ENCODE measurements at places on chromosomes 7 and 10. TPM values are rescaled to one million over a fixed set of nuclear protein-coding genes. Genes with fewer than 3 reads are reported as not detected.

- no peak for DNase-seq
Measured at GRCh38 chr7:97693586-97693985, 38.3 kb upstream of the TAC1 start.

GRCh38 chr7:73827567-73828106, 3.2 kb upstream of the CLDN4 start:
- DNase-seq = no peak

- DNase-seq = no peak
Measured at GRCh38 chr10:129954492-129955315, 9.4 kb downstream of the EBF3 start.

DNA sequence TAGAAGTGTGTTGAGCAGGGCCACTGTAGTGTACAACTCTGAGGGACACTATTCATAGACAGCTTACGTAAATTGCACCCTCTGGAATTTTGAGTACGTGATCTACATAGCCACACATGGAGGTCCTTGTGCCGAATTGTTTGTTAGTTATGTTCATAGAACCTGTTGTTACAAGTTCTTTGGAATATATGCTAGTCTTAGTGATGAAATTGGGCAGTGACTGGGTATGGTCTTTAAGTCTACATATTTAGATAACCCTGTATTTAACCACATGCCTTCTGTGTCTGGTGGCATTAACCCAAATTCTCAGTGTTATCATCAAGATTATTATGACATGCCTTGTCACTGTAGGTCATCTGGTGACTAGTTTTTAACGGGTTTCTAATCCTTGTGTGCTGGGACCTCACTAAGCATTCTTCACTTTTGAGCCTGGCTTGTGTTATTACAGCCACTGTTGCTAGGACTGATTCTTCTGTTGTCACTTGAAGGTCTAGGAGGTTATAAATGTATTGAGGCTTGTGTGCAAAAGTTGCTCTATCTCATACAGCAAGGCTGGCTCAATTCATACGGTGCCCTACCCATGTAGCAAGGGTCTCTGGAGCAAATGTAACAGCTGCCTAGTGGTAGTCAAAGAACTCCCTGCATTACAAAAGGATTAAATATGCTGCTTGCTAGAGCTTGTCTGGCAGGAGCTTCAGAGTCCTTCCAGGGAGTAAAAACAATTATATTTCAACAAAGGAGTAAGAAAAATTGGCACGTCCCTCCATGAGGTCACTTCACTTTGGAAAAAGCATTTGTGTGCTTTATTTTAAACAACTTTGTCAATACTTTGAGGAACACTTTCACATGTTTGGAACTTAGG, 65.4 kb downstream of the CDK14 start:
- no peak for DNase-seq

GRCh38 chr7:50542132-50542531, 23.1 kb downstream of the DDC start:
- no peak for DNase-seq

DNA sequence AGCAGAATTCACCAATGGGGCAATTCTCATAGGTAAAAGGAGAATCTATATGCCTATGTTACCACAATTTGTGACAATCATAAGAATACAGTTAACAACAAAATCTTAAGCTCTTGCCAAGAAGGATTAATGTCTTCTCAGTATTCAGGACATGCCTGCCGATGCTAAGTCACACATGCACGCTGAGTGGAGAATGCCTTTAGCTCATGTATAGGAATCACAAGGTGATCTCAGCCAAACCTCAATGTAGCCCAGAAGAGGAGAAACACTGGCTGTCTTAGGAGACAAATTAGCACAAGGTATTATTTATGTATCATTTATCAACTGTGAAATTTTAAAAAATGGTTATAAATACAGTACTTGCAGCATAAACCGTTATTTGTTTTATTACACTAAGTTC, 2.7 kb downstream of the HTR7 start:
- DNase-seq = no peak

- no peak for DNase-seq
Measured at GRCh38 chr10:114821915-114822443, 399 bp downstream of the FHIP2A start.

DNA sequence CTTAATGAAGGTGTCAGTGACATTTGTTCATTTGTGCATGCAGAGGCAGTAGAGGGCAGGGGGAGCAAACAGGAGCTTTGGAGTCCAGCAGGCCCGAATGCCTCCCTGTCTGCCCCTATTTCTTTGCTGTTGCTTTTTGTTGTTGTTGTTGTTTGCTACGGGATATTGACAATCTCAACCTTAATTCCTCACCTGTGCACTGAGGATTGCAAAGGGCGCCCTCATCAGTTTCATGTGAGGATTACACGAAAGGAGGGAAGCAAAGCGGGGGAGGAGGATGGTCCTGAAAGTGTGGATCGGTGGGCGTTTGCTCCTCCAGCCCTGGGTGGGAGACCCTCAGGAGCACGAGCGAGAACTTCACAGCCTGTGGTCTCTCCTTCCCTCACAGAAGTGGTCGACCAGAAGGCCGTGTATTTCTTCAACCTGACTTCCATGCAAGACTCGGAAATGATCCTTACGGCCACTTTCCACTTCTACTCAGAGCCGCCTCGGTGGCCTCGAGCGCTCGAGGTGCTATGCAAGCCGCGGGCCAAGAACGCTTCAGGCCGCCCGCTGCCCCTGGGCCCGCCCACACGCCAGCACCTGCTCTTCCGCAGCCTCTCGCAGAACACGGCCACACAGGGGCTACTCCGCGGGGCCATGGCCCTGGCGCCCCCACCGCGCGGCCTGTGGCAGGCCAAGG, 9.6 kb downstream of the GDF10 start:
- DNase-seq = no peak

DNA sequence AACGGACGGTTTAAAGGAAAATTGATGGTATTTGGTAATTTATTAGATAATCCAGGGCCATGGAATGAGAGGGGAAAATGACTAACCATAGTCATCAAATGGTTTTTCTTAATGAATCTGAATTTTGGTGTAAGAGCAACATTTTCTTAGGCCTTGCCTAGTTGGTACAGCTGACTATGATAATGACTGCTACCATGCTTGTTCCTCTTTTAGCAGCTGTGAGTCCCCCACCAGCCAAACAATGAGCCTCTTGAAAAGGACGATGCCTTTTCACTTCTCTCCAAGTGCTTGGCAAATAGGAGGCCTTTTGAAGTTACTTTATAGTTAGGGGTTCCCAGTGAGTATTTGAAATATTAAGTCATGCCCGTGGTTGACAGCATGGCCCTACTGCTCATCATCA, 53.0 kb downstream of the TRUB1 start:
- no peak for DNase-seq

DNA sequence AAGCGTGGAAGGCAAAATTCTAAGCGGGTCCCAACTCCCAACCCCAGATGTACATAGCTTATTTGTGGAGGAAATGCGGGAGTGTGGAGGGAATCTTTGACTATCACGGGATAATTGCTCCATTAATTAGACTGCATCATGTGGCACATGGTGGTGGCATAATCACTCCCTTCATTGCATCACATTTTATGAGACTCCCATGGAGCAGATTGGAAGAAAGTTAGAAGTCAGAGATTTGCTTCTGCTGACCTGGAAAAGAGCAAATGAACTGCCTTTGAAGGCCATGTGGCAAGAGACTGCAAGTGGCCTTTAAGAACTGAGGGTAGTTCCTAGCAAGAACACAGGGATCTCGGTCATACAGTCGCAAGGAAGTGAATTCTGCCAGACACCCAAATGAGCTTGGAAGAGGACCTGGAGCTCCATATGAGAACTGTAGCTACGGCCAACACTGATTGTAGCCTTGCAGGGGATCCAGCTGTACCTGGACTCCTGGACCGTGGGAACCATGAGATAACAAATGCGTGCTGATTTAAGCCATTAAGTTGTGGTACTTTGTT, 37.1 kb upstream of the ITGB1 start:
- no peak for DNase-seq

DNA sequence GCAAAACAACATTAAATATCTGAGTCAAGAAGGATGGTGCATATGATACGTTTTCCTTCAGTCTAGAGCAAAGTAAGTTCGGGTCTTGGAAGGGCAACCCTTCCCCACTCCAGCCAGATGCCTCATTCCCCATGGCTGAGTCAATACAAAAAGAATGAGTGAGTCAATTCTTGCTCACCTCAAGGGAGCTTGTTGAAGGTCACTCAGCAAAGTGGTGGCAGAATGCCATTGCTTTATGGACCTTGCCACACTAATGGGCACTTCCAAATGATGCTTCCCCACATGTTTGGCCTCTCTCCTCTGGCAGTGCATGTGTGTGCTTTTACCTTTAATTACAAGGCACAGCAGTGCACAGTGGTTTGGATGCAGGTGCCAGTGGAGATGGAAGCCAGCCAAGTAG, 296.5 kb downstream of the SORCS3 start:
- peak; percentile 14 for DNase-seq

GRCh38 chr7:127870231-127870907, 160.9 kb downstream of the LRRC4 start:
- no peak for DNase-seq

DNA sequence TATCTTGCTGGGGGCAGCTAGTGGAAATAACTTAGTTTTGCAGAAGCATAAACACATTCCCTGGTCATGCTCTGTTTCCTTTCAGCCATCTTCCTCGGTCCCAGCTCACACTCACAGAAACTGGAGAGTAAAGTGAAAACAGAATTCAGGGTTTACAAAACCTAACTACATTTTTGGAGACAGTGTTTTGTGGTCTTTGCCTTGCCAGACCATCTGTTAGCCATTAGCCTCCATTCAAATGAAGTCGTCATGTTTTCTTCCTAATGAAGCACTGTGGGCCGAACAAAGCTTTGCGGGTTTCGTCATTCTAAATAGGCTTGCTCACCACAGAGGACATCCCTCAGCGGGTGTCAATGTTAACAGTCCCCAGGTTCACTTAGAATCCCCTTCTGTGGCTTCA, 214.6 kb upstream of the TMEM72 start:
- peak; percentile 91 for DNase-seq

The TMEM26 gene
- polyA plus RNA-seq = 1.3 TPM

The AKR1C8 gene
- polyA plus RNA-seq = not detected

The CAV2 gene
- polyA plus RNA-seq = 245 TPM

The MYPN gene
- 9.7 TPM for polyA plus RNA-seq

The GPR37 gene
- 0.25 TPM for polyA plus RNA-seq

The UNC5B gene
- polyA plus RNA-seq = 17.5 TPM

The ABCA13 gene
- polyA plus RNA-seq = 0.34 TPM
